ENCODE measurements at places on chromosomes 13 and 19.

DNA sequence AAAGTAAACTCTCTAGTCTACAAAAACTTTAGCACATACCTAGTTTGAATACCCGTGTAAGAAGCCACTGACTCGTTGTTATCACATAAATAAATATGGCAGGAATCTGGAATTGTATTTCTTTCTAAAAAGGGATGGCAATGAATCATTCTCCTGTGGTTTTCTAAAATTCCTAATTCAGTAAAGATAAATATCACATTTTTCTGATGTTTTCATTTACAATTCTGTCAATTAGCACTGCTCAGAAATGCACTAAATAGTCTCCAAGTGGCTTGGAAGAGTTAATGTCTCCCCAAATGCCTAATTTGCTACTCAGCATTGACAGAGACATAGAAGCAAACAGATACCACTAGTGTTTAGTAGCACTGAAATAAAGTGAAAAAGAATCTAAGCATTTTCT is 547.7 kb upstream of the SLITRK1 start:
- no peak for DNase-seq

GRCh38 chr19:41895745-41896580 is 13.0 kb downstream of the ARHGEF1 start:
- DNase-seq, result no peak

DNA sequence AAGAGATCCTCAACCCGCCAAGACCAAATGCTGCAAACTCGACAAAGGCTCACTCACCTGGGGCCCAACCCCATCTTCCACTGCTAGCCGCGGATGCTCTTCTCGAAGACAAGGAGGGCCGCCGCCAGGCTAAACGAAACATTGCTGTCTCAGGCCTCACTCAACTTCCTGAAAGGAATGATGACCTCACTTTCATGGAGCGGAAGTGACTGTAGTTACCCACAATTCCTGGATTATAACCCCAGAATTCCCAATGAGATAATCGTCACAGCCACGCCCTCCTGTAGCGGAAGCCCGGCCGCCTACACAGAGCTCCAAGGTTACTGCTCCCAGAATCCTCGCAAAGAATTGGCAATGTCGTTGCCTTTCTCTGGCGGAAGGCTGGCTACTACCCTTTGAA is 10.5 kb upstream of the ZNF112 start:
- DNase-seq, result no peak

DNA sequence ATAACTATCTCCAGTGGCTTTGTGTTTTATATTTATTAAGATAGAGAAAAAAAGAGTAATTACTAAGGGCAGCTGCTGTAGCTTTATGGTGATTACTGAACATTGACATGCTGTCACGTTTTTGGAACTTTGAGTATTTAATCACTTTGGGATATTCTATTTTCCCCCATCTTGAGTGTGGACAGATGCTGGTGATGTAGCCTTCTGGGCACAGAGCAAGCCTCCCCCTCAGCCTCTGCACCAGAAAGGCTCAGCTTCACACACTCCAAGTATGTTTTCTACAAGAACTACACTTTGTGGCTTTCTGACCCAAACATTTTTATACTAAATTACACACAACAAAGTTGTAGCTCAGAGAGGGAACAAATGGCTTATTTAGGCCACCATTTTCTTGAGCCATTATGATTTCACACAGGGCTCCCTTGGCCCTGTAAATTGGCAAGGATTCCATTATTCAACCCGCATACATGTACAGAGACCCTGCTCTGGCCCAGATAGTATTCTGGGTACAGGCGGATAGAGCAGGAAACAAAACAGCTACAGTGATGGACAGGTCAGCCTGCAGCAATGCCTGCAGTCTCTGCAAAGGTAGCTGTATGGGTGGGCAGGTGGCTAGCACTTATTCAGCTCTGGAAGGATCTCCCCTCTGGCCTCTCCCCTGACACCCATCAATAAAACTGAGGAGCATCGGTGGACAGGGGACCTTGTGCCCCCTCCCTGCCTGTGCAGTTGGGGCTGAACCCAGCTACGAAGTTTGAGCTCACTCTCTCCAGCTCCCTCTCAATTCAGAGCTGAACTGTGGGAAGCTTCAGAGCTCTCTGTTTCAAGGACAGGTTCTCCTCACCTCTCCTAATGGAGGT is 1.3 kb downstream of the ALOX5AP start:
- no peak for DNase-seq

DNA sequence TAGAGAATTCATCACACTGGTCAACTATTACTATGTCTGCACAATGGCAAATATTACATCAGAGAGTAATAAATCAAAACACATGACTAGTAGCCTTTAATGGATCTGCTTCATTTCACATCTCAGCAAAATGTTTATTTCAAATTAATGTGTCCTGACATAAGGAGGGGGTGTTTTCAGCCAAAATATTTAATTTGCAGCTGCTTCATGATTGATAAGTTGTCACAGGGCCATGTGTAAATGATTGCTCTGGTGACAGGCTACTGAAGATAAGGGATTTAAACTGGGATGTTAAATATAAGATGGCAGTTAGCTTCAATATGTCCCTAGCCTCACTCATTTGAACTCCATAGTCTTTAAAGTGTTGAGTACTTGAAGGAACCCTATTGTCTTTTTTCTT is 303.3 kb downstream of the OXGR1 start:
- no peak for DNase-seq

- DNase-seq, result no peak
Measured at GRCh38 chr13:59963827-59964226, 199.9 kb downstream of the DIAPH3 start.

DNA sequence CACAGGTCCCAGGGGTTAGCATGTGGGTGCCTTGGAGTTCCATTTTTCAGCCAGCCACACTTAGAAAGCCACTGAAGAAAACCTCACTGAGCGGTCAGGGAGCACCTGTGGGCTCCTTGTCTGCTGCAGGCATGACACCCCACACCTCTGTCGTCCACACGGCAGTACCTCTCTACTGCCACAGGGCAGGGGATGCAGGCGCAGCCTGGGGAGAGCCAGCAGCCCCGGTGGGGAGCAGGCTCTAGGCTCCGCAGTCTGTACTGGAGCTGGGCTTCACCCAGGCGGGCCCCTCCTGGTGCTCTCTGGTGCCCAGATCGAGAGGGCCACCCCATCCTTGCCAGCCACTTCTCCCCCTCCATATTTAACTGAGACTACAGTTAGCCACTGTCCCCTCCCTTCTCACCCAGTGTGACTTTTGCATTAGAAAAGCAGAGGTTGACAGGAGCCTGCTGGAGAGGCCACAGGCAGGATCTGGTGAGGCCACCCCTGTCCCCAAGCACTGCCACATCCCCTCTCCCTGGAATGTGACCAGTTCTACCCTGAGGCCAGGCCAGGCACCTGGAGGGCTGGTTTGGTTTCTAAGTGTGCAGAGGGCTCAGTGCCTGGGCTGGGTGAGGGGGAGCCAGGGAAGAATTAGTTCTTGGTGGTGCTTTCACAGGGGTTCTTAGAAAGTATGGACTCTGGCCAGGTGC is 104.4 kb downstream of the KDM4B start:
- DNase-seq, result no peak

DNA sequence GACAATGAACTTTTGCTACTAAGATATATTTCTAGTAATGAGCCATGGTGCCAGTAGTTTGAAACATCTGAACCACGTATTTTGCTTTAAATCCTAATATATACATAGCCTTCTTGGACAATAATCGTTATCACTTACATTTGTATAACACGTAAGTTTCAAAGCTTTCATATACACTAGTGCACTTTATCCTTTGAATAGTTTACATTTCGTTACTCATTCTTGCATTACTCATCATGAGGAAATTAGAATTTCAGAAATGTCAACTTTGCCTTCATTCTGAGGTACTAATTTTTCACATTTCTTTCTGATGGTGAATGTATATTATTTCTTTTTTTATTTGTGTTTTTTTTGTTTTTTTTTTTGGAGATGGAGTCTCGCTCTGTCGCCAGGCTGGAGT is 5.8 kb downstream of the KBTBD7 start:
- no peak for DNase-seq

GRCh38 chr13:70668293-70668692 is 560.0 kb upstream of the KLHL1 start:
- no peak for DNase-seq

GRCh38 chr13:104759069-104759468 is 1692.9 kb upstream of the SLC10A2 start:
- no peak for DNase-seq

DNA sequence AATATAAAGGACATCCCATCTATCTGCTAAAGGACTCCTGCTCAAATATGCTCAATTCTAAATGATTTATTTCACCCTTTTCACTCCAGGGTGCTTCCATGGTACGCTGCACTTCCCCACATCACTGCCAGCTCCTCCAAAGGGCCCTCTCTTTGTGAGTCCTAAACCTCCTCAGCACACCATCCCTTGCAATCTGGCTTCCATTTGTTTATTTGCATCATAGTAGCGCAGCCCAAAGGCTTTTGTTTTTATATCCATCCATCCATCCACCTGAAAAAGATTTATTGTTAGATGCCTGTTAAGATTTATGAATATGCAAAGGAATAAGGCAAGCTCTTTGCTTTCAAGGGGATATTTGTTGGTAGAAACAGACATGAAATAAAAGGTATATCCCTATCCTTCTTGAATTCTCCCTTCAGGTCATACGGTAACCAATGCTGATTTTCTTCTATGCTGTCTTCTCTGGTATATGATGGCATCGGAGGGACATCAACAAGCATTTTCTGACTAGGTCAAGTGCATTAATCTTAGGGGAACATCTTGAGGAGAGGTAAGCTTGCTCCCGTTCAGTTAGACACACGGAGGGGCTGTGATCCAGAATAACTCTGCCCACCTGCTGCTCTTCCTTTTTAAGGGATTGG is 397.6 kb downstream of the LIG4 start:
- DNase-seq, result no peak

DNA sequence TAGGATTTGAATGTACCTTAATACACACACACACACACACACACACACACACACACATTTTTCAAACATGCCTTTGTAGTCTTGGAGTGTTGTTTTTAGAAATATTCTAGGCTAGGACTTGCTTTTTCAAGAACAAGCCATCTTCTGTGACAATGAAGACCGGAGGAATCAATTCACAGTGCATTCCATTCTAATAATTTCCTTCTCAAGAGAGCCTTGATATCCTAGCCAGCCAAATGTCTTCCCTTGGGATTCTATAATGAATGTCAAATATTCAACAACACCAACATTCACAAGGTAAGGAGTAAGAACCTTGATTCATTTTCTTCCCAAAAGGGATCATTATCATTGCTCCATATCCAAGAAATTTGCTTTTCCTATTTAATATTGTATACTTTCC is 180.3 kb downstream of the SLITRK1 start:
- no peak for DNase-seq

GRCh38 chr13:19982447-19983043 is 24.0 kb downstream of the ZMYM2 start:
- DNase-seq, result no peak

DNA sequence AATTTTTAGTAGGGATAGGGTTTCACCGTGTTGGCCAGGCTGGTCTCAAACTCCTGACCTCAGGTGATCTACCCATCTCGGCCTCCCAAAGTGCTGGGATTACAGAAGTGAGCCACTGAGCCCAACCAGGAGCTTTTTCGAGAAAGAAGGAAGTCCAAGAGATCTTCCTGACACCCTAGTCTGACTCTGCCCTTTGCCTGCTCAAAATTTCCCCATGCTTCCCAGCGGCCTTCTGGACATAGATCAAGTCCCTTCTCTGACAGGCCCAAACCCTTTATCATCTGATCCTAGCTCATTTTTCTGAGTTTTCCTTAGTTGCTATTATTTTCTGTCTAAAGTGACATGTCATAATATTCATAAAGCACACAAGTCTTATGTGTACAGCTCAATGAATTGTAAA is 1.5 kb upstream of the BAX start:
- DNase-seq, result no peak

- no peak for DNase-seq
Measured at GRCh38 chr13:37029617-37030016, 29.0 kb downstream of the EXOSC8 start.

DNA sequence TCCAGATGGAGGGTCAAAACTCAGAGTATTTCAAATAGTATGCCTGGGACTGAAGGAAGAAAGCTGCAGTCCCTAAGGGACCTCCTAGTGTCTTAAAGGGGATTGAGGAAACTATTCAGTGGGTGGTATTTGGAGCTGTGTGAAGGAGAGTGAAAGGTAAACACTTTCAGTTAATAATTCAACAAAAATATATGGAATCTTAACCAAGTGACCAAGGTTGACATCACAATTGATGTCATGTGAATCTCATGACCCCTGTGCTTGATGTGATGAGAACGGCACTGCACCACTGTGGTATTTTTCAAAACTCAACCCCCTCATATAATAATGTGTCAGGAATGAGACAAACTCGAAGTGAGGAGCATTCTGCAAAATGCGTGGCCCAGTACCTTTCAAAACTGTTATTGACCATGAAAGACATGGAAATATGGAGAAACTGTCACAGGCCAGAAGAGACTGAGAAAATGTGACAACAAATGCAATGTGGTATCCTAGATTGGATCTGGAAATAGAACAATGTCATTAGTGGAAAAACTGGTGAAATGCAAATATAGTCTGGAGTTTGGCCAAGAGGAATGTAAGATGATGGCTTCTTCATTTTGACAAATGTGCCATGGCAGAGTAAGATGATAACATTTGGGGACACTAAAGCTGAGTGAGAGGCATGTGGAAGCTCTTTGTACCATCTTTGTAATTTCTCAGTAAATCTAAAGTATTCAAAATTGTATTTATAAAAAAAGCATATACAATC is 553.9 kb downstream of the RFC3 start:
- no peak for DNase-seq

GRCh38 chr19:45553464-45553863 is 31.1 kb downstream of the OPA3 start:
- DNase-seq, result no peak

DNA sequence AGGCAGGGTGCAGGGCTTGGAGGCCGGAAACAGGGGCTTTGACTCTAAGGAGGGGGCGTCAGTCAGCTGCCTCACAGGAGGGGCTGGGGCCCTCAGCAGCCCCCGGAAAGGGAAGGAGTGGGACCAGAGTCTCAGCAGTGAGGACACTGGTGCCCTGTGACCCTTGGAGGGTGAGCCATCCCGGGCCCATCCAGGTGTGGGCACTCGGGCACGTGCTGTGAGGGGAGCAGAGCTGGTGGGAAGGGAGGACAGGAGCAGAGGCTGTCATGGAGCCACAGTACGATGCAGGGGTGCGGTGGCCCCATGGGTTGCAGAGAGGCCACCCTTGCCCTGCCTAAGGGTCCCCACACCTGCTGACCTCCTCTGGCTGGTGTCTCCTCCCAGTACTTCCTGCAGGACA is 19.1 kb upstream of the ZNF544 start:
- DNase-seq, result no peak

DNA sequence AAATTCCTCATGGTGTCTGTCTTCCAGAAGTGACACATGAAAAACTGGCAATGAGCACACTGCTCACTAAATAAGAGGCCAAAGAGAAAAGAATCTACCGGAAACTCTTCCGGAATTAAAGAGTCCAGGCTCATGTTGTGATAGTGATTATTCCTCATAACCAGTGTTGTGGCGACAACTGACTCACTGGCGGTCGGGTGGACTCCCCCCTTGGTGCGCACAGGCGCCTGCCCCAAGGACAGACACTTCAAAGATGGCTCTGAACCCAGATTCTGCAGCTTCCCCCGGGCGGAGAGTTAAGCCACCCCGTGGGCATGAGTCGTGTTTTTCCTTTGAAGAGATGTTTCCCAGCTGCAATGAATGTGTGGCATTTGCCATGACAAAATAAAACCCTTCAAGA is 10.3 kb downstream of the IL17D start:
- no peak for DNase-seq
